ENCODE measurements at places on chromosomes 6 and 20. TPM values are rescaled to one million over a fixed set of nuclear protein-coding genes. Genes with fewer than 3 reads are reported as not detected.

DNA sequence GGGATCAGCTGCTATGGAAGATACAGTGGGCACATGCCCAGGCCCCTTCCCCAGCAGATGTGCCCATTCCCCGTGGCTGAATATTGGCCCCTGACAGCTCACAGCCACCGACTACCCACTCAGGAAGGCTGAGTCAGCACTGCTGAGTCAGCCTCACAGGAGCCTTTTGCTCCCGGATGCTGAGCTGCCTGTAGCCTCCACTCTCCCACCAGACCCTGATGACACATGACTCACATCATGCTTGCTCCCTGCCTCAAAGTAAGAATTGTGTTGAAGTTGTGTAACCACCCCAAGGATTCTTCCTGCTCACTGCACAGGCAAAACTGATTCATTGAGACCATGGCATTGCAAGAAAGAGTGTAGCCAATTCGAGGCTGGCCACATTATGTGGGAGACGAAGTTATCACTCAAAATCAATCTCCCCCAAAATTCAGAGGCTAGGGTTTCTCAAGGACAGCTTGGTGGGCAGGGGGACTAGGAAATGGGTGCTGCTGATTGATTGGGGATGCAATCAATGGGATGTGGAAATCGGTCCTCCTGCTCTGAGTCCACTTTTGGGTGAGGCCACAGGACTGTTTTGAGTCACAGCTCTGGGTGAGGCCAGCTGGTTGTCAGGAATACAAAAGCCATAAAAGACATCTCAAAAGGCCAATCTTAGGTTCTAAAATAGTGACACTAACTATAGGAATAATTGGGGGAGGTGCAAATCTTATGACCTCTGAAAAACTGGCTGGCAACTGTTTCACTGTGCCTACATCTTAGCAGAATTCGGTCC is 556.6 kb upstream of the CDH4 start:
- DNase-seq: no peak
- no peaks in the 10 kb centered on the region for H3K27me3 ChIP-seq
- no peaks in the 10 kb centered on the region for H3K4me1 ChIP-seq
- no peaks in the 10 kb centered on the region for H3K36me3 ChIP-seq
- no peak overlapping the region for H3K27ac ChIP-seq

DNA sequence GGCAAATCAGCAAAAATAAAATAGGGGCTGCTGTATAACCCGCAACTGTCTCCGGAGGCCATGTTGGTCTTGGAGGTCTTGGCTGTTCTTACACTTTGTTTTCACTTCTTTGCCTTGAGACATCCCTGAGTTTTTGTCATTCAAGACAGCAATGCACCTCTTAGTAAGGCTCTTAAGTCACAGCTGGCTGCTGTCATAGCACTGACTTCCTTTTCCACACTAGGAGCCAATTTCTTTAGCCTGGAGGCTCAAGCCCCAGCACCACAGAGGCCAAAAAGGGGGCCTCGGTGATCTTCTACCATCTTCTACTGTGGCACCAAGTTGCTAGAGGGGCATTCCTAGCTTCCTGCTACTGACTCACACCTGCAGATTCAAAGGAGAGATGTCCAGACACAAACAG is 536.3 kb downstream of the CDH26 start:
- H3K27ac ChIP-seq: no peak overlapping the region
- no peaks in the 10 kb centered on the region for H3K36me3 ChIP-seq
- DNase-seq: no peak
- no peaks in the 10 kb centered on the region for H3K27me3 ChIP-seq
- no peaks in the 10 kb centered on the region for H3K4me1 ChIP-seq

The FAM217A gene
- not detected for total RNA-seq

GRCh38 chr20:57811374-57812020 is 101.7 kb upstream of the PMEPA1 start:
- H3K27me3 ChIP-seq: no peaks in the 10 kb centered on the region
- no peaks in the 10 kb centered on the region for H3K36me3 ChIP-seq
- no peak overlapping the region for H3K27ac ChIP-seq
- no peak for DNase-seq

DNA sequence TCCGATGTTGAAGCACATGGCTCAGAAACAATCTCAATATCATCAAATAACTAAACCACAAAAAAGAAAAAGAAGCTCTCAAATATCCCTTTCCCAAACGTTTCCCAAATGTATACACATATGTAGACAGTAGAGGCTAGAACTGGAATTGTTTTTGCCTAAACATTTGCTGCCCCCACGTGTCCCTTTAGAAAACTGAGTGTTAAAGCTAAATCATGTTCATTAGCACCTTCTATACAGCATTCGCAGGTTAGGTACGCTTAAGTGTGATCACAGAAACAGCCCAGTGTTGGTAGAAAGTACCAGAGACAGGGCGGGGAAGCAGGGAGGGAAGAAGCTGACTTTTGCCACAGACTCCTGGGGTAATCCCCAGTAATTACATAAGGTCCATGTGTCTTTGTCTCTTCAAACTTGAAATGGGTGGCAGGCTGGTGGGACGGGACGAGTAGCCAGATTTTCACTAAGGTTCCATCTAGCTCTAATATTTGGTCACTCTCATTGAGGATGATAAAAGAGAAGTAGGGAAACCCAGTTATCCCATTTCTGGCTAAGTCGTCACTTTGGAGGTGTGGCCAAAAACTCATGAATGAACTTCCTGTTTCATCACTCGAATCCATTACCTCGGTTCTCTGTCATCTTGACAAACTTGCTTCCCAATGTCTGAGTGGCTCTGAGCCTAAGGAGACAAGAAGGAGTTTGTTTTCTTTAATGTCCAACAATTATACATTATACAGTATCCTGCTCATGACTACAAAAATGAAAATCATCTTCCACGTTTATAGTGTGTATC is 15.0 kb upstream of the TFAP2A start:
- H3K27ac ChIP-seq: no peak overlapping the region
- no peaks in the 10 kb centered on the region for H3K36me3 ChIP-seq
- no peaks in the 10 kb centered on the region for H3K27me3 ChIP-seq
- peaks cover 3% of the 10 kb centered on the region for H3K4me1 ChIP-seq
- H3K4me3 ChIP-seq: no peak overlapping the region

DNA sequence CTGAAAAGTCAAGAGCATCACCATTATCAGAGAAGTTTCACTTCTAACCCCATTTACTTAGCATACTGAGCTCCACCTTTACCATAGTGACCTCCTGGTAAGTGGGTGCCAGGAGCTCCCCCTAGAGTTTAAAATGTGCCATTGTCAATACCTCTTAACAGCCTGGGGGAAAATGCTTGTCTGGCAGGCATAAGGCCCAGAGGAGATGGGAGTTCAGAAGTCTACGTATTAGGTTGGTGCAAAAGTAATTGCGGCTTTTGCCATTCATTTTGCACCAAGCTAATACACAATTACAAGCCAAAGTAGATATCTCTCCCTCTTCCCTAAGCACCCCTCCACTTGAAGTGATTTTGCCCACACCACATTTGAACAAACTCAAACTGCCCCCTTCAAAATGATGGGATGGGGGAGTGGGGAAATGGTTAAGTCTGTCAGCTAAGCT is 919.0 kb downstream of the KIF16B start:
- DNase-seq: no peak
- H3K36me3 ChIP-seq: no peaks in the 10 kb centered on the region
- no peaks in the 10 kb centered on the region for H3K27me3 ChIP-seq
- no peak overlapping the region for H3K4me3 ChIP-seq

GRCh38 chr6:127147534-127147933 is 29.1 kb downstream of the RSPO3 start:
- H3K36me3 ChIP-seq: no peaks in the 10 kb centered on the region
- no peak for DNase-seq
- no peak overlapping the region for H3K4me3 ChIP-seq
- no peaks in the 10 kb centered on the region for H3K27me3 ChIP-seq
- H3K27ac ChIP-seq: no peak overlapping the region

DNA sequence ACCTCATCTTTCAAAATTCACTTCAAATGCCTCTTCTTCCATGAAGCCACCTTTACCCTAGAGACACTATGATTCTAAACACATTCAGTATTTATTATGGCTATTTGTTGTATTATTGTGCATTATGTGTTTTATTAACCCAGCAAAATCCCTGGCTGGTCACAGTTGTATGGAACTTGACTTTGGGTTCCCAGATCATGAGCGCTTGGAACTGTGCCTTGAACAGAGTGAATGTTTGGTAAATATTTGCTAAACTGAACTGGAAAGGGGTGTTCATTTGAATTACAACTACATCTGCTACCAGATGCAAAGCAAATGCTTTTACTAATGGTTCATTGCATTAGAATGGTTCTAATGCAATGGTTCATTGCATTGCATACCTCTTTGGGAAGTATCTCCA is 259.8 kb downstream of the PKHD1 start:
- H3K4me3 ChIP-seq: no peak overlapping the region
- DNase-seq: no peak
- H3K36me3 ChIP-seq: no peaks in the 10 kb centered on the region
- H3K27ac ChIP-seq: no peak overlapping the region
- H3K27me3 ChIP-seq: no peaks in the 10 kb centered on the region

All from ovary (tissue), 10 donors.